ENCODE measurements at places on chromosomes 3 and 15.

- peak; percentile 94 for DNase-seq
These were observed 171.0 kb upstream of the UMPS start for GRCh38 chr3:124558991-124559845.

- no peak for DNase-seq
These were observed 27.3 kb downstream of the KLF13 start for GRCh38 chr15:31353931-31354330.

DNA sequence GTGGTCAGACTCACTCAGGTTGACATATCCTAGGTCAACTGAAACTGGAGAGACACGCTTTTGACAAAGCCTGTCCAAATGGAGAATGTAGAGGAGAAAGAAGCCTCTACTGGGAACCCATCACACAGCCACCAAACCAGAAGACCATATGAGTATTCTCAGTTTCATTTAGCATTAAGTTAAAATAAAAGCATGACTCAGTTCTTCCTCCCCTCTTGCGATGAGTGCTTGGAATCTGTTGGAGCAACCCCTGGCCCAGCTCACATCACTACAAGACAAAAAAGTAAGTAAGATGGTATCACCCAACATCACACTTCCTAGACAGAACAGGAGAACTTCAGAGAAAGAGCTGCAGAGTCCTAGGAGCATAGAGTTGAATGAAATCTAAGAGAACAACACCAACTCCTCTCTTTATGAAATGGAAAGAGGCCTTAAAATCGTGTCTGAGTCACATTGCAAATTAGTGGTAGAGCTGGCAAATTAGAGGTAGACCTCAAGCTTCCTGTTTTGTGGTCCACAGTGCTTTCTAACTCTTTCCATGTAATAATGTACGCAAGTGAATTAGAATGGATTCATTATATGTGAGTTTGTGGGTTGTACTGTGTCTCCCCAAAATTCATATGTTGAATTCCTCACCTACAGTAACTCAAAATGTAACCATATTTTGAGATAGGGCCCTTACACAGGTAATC lies 51.2 kb downstream of the FGF12 start:
- DNase-seq, result no peak

- DNase-seq, result no peak
These were observed 6.0 kb downstream of the SPICE1 start for GRCh38 chr3:113508966-113509365.

DNA sequence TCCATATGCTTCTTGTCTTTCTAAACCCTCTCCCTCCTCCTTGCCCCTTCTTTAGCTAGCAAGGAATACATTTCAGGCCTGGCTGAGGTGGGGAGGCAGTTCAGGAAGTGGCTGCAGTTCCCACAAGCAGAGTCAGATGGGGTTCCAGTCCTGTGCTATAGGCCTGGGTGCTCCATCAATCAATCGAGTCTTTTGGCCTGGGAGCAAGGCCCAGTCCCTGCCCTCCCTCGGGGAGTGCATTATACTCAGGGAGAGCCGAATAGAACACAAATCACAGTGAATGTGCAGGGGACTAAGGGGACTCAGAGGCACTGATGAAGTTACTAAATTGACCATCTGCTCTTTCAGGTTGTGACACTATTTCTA lies 58.0 kb upstream of the HERC1 start:
- DNase-seq, result no peak

Data from esophagus muscularis mucosa (tissue), 4 donors.